ENCODE measurements at places on chromosomes 2 and 18. TPM values are rescaled to one million over a fixed set of nuclear protein-coding genes. Genes with fewer than 3 reads are reported as not detected.

DNA sequence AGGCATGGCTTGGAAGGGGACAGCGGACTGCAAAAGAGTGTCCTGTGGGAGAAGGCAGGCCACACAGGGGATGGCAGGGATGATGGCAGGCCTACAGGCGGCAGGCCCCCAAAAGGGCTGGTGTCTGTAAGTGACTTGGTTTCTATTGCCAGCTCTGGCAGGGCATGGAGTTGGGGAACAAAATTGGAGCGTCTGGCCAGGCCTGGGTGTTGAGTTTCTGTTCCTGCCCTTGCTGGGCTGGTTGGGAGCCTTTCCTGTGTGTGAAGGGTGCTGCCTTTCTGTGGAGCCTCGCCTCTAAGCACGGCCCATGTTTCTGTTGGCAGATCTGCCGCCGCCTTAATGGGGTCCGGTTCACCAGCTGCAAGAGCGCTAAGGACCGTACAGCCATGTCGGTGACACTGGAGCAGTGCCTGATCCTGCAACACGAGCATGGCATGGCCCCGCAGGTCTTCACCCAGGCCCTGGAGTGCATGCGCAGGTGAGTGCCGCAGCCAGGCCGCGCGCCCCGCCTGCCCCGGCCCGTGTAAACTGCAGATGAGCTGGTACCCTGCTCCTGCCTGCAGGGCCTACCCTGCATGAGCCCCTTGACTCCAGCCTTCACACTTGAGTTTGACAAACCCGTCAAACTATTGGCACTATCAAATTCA, 31.5 kb downstream of the COA5 start:
- no peak for DNase-seq

- DNase-seq, result no peak
These were observed 66.2 kb downstream of the SOX11 start for GRCh38 chr2:5758346-5758745.

GRCh38 chr2:41535575-41535974, 512.2 kb upstream of the PKDCC start:
- DNase-seq, result no peak

Gene TGFA
- total RNA-seq, result 4.7 TPM
